ENCODE measurements at places on chromosomes 6 and 20. TPM values are rescaled to one million over a fixed set of nuclear protein-coding genes. Genes with fewer than 3 reads are reported as not detected.

Gene CPNE5
- total RNA-seq, result 0.29 TPM

Gene SLC17A3
- total RNA-seq, result not detected

Gene SASH1
- 10.5 TPM for total RNA-seq

Gene SLC52A3
- 5.9 TPM for total RNA-seq

Gene RBPJL
- total RNA-seq, result not detected

Gene MTFR2
- total RNA-seq, result 6.2 TPM

Gene DYNLT2
- 0.51 TPM for total RNA-seq

Gene ZNF391
- 5.9 TPM for total RNA-seq

Gene GNMT
- 0.47 TPM for total RNA-seq

DNA sequence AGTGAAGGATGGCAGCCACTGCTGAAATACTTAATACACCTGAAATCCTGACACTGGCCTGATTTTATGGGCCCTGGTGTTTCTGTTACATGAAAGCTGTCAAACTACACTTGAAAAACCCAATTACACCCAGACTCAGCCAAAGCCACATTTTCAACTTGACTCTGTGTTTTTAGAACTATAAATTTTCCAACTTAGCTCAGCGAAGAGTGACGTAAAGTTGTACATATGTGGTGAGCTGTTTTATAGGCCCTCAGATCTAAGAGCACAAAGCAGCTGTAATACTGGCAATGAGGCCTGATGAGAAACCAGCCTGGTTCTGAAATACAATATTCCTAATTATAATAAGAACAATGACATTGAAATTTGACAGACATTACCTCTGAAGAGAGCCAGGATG lies 18.6 kb downstream of the SCML4 start:
- no peaks in the 10 kb centered on the region for H3K36me3 ChIP-seq
- H3K4me1 ChIP-seq, result no peaks in the 10 kb centered on the region
- no peak for DNase-seq

DNA sequence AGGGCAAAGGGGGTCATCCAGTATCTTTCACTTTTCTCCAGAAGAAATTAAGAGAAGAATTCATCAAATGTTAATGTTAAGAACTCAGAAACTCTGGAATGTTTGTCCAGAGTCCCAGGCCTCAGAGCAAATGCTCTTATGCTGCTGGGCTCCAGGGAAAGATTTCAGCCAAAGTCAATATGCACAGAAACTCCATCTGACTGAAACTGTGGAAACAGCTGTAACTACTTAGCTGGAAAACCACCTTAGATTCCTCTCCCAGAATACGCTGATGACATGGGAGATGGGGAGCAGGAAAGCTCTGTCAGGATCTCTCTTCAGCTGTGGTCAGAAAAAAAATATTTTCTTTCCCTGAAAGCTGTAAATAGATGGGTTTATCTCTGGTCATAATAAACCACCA lies 559.6 kb downstream of the RFPL4B start:
- H3K27me3 ChIP-seq, result no peaks in the 10 kb centered on the region
- no peaks in the 10 kb centered on the region for H3K36me3 ChIP-seq
- H3K27ac ChIP-seq, result no peak overlapping the region
- no peak for DNase-seq

GRCh38 chr6:127178746-127179145 lies 60.3 kb downstream of the RSPO3 start:
- H3K36me3 ChIP-seq, result no peaks in the 10 kb centered on the region
- no peak overlapping the region for H3K27ac ChIP-seq
- peaks cover 13% of the 10 kb centered on the region for H3K27me3 ChIP-seq
- no peaks in the 10 kb centered on the region for H3K4me1 ChIP-seq
- H3K4me3 ChIP-seq, result no peak overlapping the region

GRCh38 chr20:50545126-50545525 lies 34.9 kb downstream of the PTPN1 start:
- H3K27me3 ChIP-seq, result no peaks in the 10 kb centered on the region
- no peak for DNase-seq
- no peaks in the 10 kb centered on the region for H3K36me3 ChIP-seq
- H3K4me3 ChIP-seq, result no peak overlapping the region
- no peak overlapping the region for H3K27ac ChIP-seq

GRCh38 chr6:14791526-14791925 lies 454.3 kb upstream of the JARID2 start:
- H3K27ac ChIP-seq, result no peak overlapping the region
- H3K36me3 ChIP-seq, result no peaks in the 10 kb centered on the region
- H3K4me1 ChIP-seq, result peaks cover 8% of the 10 kb centered on the region
- peak; percentile 27 for DNase-seq
- no peak overlapping the region for H3K4me3 ChIP-seq

- DNase-seq, result peak; percentile 98
- H3K4me1 ChIP-seq, result peaks cover 26% of the 10 kb centered on the region
- peak within 1 kb of the TSS; percentile 69 for H3K27ac ChIP-seq
- H3K27me3 ChIP-seq, result no peaks in the 10 kb centered on the region
- H3K36me3 ChIP-seq, result peaks cover 18% of the 10 kb centered on the region
Observed at GRCh38 chr6:21593412-21593926, at the start of gene SOX4. Gene SOX4, plus strand, starts transcription at chr6:21593751. Its CDS starts 784 bp downstream, at chr6:21594535.

- no peaks in the 10 kb centered on the region for H3K36me3 ChIP-seq
- no peak overlapping the region for H3K27ac ChIP-seq
- no peak overlapping the region for H3K4me3 ChIP-seq
Observed at GRCh38 chr20:39986173-39986904, 702.7 kb downstream of the MAFB start.

DNA sequence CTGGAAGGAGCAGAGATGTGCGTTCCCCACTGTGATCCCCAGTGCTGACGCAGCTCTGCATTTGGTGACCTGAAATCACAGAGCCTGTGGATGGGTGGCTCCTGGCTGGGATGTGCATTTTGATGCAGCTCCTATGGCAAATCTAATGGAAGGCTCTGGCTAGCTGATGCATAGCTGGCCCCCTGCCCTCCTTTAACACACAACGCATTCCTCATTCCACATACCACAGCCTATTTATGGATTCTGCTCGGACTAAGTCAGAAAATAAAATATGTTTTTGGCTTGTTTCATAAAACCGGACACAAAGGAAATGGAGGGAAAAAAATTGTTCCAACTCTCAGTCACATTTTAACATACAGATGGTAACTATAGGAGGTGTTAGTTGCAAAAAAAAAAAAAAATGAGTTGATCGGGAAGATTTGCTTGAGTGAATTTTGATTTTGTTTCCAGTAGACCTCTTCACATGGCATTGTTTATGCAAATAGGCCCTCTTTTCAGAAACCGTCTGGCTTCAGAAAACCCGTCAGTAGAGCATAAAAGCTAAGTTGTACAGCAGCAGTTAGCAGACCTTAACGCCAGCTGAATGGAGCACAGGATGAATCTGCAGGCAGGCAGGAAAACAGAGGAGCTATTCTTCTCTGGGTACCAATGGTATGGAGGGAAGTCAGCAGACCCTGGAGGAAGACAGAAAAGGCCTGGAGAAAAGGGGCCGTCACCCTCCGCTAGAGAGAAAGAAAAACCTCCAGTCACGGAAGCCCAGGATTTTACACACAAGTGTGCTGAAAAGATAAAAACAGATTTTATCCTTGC lies 215.4 kb downstream of the HDGFL1 start:
- no peaks in the 10 kb centered on the region for H3K4me1 ChIP-seq
- DNase-seq, result no peak
- no peaks in the 10 kb centered on the region for H3K27me3 ChIP-seq
- no peak overlapping the region for H3K27ac ChIP-seq
- H3K36me3 ChIP-seq, result no peaks in the 10 kb centered on the region

DNA sequence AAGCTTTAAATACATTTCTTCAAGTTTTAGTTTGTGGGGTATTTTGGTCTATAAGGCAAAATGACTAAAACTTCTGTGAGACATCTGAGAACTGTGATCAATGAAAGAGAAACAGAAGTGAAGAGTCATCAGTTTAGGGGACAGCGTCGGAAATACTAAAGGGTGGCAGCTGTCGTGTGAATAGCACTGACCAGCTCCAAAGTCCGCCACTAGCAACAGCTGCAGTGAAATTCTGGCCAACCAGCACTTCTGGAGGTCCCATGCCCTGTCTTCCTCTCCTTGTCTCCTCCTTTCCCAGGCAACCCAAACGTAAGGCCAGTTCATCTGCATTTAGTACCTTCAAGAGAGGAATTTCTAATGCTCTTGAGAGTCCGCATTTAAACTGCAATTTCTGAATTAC lies 87.5 kb downstream of the DACT2 start:
- H3K27me3 ChIP-seq, result peaks cover 37% of the 10 kb centered on the region
- no peaks in the 10 kb centered on the region for H3K4me1 ChIP-seq
- no peak overlapping the region for H3K27ac ChIP-seq
- no peaks in the 10 kb centered on the region for H3K36me3 ChIP-seq
- no peak for DNase-seq
- no peak overlapping the region for H3K4me3 ChIP-seq

DNA sequence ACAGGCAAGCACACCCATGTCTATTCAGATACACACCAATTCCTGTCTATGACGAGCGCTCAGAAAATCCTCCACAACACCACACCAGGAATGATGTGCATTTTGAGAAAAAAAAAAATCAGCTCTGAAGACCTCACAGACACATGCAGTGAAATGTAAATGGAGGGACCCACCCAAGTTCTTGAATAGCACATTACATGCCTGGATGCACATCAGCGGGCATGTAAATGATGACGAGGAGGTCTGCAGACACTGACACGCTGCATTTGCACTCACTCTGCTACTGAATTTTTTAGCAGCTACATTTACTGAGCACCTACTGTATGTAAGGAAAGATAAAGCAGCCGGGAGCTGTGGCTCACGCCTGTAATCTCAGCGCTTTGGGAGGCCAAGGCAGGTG lies 14.7 kb downstream of the NRSN2 start:
- peaks cover 44% of the 10 kb centered on the region for H3K4me1 ChIP-seq
- no peak overlapping the region for H3K27ac ChIP-seq
- no peak for DNase-seq
- no peaks in the 10 kb centered on the region for H3K36me3 ChIP-seq
- no peak overlapping the region for H3K4me3 ChIP-seq

DNA sequence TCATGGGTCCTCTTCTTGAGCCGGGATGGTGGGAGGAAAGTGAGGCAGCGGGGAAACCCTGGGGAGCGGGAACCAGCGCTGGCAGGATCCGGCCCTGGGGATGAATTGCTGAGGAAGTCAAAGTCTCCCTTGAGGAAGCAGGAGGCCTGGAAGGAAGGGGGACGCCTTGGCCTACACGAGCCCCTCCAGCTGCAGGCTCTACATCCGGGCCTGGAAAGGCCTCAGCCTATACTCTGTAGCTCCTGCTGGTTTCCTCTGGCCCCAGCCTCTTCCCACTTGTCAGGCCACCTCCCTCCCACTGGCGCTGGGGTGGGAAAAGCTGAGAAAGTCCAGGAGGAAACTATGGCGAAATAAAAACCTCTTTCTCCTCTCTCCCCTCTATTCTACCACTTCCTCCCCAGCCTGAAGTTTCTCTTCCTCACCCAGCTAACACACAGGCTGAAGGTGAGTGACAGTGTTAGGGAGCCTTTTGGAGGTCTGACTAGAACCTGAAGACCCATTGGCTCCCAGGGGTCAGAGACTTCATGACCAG lies 14.9 kb downstream of the TREML2 start:
- no peak overlapping the region for H3K4me3 ChIP-seq
- H3K36me3 ChIP-seq, result no peaks in the 10 kb centered on the region
- H3K4me1 ChIP-seq, result no peaks in the 10 kb centered on the region
- no peak overlapping the region for H3K27ac ChIP-seq

GRCh38 chr6:40848038-40848437 lies 191.0 kb downstream of the UNC5CL start:
- H3K27me3 ChIP-seq, result peaks cover 20% of the 10 kb centered on the region
- H3K4me3 ChIP-seq, result no peak overlapping the region
- no peaks in the 10 kb centered on the region for H3K36me3 ChIP-seq
- no peak overlapping the region for H3K27ac ChIP-seq
- no peaks in the 10 kb centered on the region for H3K4me1 ChIP-seq

GRCh38 chr6:34558172-34558714 lies 2.1 kb upstream of the SPDEF start:
- peaks cover 28% of the 10 kb centered on the region for H3K4me1 ChIP-seq
- no peak for DNase-seq
- no peaks in the 10 kb centered on the region for H3K36me3 ChIP-seq
- H3K27me3 ChIP-seq, result no peaks in the 10 kb centered on the region
- H3K27ac ChIP-seq, result no peak overlapping the region

DNA sequence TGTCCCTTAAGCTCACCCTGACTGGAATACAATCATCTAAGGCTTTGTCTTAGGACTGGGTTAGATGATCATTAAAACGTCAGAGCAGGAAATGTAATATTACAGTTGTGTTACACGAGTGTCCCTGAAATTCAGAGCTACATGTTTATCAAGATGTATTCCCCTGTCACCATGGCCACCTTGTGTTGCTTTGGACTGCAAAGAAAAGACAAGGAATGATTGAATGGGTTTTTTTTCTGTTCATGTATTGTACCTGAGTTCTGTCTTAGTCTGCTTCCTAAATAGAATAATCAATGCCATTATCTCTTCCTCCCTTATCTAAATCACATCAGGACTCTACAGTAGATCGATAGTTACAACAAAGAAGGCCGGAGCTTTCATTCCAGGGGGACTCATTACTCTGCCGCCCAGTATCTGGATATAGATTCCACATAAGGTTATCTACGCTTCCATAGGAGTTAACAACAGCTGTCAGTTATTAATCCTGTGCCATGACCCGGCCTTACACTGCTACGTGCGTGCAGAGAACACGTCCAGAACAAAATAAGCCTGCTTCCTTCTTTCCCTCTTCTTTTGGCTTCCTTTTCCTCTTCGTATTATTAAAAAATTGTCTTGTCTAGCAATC lies 274.1 kb upstream of the SASH1 start:
- H3K27me3 ChIP-seq, result no peaks in the 10 kb centered on the region
- H3K4me3 ChIP-seq, result no peak overlapping the region
- DNase-seq, result no peak

- no peak overlapping the region for H3K4me3 ChIP-seq
- no peaks in the 10 kb centered on the region for H3K36me3 ChIP-seq
- H3K27me3 ChIP-seq, result no peaks in the 10 kb centered on the region
- no peak overlapping the region for H3K27ac ChIP-seq
Observed at GRCh38 chr6:117613920-117614560, 11.7 kb upstream of the GOPC start.

DNA sequence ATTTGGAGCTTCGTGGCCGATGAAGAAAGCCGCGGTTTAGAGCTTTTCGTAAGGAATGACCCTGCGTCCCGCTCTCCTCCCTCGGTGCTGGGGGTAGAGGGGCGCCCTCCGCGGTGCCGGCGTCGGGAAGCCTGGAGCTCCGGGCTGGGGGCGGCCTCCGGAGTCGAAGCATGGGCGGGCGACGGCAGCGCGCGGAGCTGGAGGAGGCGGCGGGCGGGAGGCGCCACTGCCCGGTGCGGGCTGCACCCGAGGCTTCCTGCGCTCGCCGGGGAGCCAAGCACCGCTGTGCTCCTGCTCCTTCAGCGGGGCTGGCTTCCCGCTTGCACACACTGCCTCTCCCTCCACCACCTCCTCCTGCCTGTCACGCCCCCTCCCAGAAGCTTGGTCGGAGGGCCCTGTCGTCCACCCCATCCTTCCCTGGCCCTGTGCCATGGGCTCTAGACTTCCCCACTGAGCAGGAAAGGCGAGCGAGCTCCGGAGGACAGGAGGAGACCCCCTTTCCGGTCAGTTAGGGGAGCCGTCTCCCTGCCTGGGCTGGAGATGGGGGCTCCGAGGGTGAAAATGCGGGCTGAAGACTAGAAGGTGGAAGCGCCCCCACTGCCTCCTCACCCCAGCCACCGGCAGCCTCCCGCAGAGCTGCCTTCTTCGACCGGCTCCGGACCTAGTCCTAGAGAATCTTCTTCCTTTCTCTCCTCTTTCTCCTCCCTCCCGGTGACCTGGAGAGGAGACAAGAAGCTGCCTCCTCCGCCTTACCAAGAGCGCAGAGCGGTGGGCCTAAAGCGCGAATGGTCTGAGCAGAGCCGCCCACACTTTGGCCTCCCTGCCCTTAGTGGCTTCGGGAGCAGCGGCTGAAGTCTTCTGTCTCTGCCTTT lies 1.8 kb downstream of the CDH4 start:
- H3K4me3 ChIP-seq, result no peak overlapping the region
- DNase-seq, result no peak
- H3K4me1 ChIP-seq, result no peaks in the 10 kb centered on the region
- no peak overlapping the region for H3K27ac ChIP-seq
- H3K36me3 ChIP-seq, result no peaks in the 10 kb centered on the region
